RCC 7860 (cell line): ENCODE measurements at places on chromosomes 7 and 10.
A peak's percentile ranks its signal among the peaks of the same experiment; 100 is the strongest.

DNA sequence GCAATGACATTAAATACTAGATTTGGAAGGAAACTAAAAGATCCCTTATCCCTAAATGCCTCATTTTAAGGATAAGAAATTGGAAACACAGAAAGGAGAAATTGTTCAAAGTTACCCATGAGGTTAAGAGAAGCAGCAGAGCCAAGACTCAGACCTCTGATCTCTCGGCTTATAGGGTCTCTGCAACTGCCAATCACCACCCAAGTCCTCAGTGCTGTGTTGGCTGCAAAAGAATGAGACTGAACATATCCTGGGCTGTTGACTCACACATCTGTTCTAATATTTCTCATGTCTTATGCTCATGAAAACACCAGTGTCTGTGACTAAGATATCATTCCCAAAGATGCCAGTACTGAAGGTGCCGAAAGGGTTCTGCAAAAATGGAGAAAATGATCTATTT, 153.3 kb downstream of the XPNPEP1 start:
- DNase-seq, result no peak

- DNase-seq, result no peak
Measured at GRCh38 chr7:21544715-21545114, 1.9 kb downstream of the DNAH11 start.

GRCh38 chr10:92574548-92575261, 812 bp upstream of the IDE start:
- DNase-seq, result no peak

- no peak for DNase-seq
Measured at GRCh38 chr10:80996615-80997193, 459.0 kb downstream of the SH2D4B start.

DNA sequence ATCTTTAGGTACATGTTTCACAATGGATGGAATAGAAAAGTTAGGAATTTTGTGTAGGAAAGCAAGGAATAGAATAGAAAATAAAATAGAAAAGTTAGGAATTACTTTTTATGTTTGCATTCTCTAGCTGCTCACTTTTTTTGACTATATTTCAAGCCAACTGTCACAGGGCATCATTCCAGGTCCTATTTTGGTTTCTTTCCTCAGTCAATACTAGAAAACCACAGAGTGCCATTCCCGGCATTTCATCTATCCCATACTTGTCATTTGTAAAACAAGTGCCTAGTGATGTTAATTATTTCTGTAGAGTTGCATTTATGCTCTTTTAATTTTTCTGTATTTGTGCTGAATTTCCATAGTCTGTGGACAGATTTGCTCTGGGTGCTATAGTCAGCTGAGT, 66.2 kb downstream of the SDK1 start:
- no peak for DNase-seq

GRCh38 chr7:25720427-25720826, 431.6 kb upstream of the NFE2L3 start:
- peak; percentile 11 for DNase-seq

DNA sequence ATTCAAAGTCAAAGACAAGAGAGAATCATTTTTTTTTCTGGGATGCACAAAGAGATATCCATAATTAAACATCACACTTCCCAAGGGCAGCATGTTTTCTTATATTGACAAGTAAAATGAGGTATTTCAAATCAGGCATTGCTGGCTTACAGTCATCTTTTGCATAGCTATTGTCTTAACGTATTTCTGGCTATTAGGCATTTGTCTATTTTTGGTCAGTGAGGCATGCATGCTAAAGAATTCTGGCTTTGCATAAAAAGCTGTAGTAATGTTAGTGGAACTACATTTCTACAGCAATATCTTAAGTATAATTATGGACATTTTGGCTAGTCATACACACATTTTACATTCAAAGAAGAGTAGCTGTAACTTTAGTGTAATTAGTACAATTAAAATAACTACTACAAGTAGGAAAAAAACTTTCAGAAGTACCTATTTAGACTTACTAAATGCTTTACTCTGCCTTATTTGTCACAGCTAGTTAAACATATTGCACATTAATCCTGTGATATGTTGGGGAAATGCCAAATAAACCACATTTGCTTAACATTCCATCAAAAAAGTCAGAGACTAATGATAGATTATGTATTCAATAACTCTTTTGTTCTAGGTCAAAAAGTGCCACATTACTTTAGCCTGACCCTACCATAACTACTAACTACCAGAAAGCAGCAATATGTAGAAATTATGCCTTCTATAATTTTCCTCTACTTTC, 76.4 kb downstream of the RELN start:
- no peak for DNase-seq

DNA sequence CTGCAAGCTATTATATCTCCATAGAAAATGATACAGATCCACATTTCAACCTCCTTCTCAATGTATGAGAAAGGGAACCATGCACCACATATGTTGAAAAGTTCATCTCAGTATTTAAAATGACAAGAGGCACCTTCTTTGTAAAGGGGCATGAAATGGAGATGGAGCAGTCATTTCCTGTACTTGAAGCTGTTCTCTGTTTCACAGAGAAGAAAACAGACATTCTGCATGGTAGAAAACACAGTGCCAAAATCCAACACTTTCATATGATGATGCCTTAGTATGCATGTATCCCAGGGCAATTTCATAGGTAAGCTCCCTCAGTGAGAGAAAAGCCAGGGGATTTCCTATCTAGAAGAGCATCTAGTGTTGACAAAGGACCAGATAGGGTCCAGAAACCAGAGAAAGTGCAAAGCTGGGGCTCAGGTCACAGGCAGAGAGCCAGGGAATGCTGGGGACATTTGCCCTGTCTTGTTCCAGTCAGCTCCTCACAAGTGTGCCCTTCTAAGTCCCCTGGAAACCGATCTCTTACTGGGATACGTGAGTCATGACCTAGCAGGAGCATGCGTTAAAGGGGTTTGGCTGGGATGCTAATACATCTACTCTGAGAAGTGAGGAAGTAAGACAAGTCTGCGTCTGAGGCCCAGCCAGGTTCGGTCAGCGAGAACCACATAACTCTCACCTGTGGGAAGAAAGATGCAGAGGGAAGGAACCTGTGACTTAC, 118.7 kb downstream of the ICA1 start:
- no peak for DNase-seq

DNA sequence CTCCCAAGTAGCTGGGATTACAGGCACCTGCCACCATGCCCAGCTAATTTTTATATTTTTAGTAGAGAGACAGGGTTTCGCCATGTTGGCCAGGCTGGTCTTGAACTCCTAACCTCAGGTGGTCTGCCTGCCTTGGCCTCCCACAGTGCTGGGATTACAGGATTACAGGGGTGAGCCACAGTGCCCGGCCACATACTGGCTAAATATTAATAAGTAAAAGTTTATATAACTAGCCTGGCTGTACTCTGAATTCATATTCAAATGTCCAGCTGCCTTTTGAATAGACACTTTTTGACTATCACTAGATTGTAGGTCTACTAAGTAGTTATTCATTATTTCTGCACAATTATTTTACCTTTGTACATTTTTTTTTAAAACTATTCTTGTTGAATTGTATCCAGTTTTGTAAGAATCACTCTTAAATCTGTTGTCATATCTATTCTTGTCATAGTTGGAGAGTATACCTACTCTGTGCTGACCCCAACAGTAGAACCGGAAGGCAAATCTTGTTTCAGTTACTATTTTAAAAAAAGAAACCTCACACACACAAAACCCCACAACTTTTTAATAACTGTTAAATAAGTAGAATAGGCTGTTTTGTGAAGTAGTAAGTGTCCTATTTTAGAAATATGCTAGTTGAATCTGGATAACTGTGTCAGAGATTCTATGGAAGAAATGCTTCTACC, 29.6 kb downstream of the MINPP1 start:
- DNase-seq, result no peak

GRCh38 chr7:2394566-2395082, 8.8 kb upstream of the CHST12 start:
- DNase-seq, result no peak

GRCh38 chr10:84398696-84399095, 70.3 kb downstream of the CCSER2 start:
- no peak for DNase-seq

GRCh38 chr7:12637819-12638592, 49.4 kb upstream of the ARL4A start:
- DNase-seq, result no peak

DNA sequence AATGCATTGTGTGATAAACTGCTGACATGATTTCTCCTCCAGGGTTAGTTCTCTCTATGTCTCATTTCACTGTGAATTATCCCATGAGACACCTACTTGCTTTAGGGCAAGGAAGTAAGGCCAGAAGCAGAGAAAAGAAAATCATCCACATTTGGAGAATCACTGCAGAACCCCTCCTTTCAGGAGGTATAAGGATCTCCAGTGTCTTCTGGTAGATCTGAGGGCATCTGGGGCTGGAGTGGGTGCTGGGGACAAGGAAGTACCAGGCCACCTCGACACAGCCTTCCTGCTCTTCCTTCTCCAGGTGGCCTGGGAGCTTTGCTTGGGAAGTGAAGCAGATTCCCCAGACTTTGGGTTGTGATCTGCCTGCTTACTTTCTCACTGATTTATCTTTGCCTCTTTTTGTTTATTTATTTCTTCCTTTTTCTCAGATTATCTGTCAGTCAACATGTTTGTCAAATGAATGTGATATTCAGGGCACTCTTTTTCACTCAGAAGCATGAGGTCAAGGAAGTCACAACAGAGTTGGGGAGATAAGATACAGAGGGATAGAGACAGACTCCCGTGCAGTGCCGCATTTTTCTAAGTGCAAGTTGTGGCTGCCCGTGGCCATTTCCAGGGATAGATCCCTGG, 12.4 kb upstream of the CAMK2G start:
- peak; percentile 11 for DNase-seq

- DNase-seq, result no peak
Measured at GRCh38 chr10:129725890-129726631, 238.0 kb downstream of the EBF3 start.

DNA sequence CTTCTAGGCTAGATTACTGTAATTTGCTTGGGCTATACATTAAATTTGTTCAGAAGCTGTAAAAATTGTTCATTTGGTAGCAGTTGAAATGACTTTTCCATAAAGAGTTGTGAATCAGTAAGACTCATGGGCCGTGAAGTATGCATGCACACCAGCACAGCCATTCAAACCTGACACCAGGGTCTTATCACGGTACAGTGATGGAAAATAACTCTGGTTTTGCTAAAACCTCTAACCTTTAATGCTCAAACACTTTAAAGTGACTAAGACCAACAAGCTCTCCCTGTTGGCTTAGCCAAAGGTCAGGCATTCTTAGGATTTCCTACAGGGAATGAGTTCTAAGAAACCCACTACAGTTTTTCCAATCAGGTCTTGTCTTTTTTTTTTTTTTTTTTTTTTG, 11.5 kb downstream of the ARL3 start:
- peak; percentile 55 for DNase-seq

DNA sequence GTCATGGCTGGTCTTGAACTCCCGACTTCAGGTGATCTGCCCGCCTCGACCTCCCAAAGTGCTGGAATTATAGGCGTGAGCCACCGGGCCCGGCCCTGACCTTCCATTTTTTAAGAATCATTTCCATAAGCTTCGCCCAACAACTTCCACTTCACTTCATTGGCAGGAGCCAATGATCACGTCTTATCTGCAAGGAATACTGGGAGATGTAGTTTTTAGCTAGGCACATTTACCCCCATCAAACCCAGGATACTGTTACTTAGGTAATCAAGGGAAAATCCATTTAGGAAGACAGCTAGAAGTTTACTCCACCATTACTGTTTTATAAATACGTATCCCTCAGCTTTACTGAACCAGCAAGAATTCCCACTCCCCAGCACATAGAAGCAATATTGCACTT, 3.4 kb upstream of the CDK13 start:
- no peak for DNase-seq

- no peak for DNase-seq
Measured at GRCh38 chr7:42010751-42011150, 226.3 kb downstream of the GLI3 start.

GRCh38 chr10:70312972-70313371, 29.2 kb upstream of the NPFFR1 start:
- DNase-seq, result no peak

- DNase-seq, result no peak
Measured at GRCh38 chr10:109866168-109866994, 56.9 kb downstream of the XPNPEP1 start.

- DNase-seq, result no peak
Measured at GRCh38 chr7:143258831-143259230, 4.4 kb upstream of the GSTK1 start.
